NCI-H1694 (cell line): ENCODE measurements at places on chromosomes 13 and 19.

- no peak for DNase-seq
Observed at GRCh38 chr13:86684402-86684801, 885.2 kb upstream of the SLITRK6 start.

GRCh38 chr19:23823952-23824389 is 65.3 kb upstream of the ZNF681 start:
- DNase-seq: no peak

DNA sequence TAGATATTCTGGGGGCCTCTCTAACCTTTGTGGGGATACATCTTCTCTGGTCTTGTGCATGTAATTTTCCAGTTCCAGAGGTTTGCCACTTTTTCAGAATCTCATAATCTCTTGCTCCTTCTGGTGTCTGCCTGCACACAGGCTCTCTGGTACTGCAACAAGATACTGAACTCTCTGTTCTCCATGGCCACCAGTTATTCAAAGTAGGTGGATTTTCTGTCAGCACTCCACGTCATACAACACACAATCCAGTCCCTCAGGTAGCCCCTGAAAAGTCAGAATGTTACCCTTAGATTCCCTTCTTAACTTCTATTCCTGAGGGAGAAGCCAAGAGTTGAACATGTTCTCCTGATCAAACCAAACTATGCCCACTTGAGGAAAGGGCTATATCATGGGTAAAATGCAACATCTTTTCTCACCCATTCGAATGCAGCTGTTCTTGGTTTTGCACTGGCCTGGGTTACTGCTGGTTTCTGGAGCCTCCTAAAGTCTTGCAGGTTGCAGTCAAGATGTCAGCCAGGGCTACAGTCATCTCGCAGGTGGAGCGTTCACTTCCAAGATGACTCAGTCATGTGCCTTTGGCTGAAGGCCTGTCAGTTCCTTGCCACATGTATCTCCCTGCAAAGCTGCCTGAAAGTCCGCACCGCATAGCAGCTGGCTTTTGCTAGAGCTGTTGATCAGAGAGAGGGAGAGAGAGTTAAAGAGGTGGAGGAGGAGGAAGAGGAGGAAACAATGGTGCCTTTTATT is 57.7 kb upstream of the TUBA3C start:
- no peak for DNase-seq

DNA sequence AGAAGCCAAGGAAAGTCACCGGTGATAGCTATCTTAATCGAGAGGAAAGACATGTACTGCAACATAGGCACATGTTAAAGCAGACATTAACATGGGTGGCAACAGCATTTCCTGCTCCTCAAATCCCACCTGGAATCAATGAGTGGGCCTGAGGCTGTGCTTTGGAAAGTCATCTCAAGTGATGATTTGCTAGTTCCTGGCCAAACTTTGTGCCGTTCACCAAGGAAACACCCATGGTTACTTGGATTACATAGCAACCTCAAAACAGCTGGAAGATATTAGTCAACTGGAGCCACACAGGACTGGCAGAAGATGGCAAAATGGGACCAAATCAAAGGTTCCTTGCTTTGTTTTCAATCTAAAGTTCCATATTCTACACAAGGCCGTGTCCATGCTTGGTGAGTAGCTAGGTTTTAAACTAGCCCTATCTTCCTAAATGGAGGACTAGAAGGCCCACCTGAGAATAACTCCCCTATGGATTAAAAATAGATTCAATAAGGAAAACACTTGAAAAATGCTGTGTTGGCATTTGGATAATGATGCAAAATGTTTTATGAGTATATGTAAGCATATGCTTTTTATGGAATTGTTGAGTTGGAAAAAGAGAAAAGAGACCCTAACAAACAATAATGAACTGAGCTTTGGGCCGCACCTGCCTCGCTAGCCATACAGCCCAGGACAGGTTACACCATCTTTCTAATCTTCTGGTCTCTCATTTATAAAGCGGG is 144.5 kb downstream of the RGCC start:
- no peak for DNase-seq
